ENCODE measurements at places on chromosomes 2 and 18.

- DNase-seq, result no peak
- peaks cover 12% of the 10 kb centered on the region for H3K4me1 ChIP-seq
- H3K27me3 ChIP-seq, result no peaks in the 10 kb centered on the region
- no peak overlapping the region for H3K4me3 ChIP-seq
- H3K36me3 ChIP-seq, result no peaks in the 10 kb centered on the region
- H3K27ac ChIP-seq, result no peak overlapping the region
Observed at GRCh38 chr2:174493549-174494331, 6.9 kb upstream of the GPR155 start.

- no peak overlapping the region for H3K4me3 ChIP-seq
- H3K4me1 ChIP-seq, result peaks cover 7% of the 10 kb centered on the region
- H3K27me3 ChIP-seq, result peaks cover 1% of the 10 kb centered on the region
- H3K36me3 ChIP-seq, result no peaks in the 10 kb centered on the region
- H3K27ac ChIP-seq, result no peak overlapping the region
Observed at GRCh38 chr2:104412384-104412783, 441.5 kb upstream of the POU3F3 start.

GRCh38 chr2:28359222-28360057 is 33.2 kb upstream of the FOSL2 start:
- no peaks in the 10 kb centered on the region for H3K36me3 ChIP-seq
- DNase-seq, result no peak
- peaks cover 7% of the 10 kb centered on the region for H3K4me1 ChIP-seq
- H3K27me3 ChIP-seq, result peaks cover 8% of the 10 kb centered on the region

DNA sequence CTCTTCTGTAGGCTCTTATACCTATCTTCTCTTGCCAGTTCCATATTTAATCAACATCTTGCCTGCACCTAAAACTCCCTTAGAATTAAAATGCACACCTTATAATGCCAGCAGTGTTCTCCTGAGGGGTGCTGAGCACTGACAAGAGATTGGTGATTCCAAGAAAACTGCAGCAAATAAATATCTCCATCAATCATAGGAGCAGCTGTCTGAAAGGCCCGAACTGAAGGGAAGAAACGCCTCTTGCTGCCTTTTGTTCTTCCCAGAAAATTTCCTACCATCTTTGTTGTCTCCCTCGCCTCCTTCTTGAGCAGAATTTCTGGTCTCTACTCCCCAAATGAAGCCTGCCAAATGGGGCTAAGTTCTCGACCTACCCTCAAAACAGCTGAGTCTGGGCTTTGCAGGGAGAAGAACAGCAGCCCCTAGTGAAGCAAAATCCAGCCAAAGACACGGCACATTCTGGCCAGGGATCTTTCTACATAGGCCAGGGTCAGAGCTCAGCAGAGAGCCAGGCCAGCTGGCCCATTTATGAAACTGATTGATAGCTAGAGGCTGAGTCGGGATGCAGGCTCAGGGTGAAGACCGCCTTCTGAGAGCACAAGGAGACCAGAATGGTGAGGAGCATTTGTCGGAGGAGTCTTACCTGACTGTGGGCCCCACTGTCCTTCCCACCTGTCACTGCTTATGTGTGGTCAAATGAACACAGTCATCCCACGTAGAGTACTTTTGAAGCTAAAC is 20.4 kb upstream of the TMEM247 start:
- no peaks in the 10 kb centered on the region for H3K36me3 ChIP-seq
- DNase-seq, result no peak
- H3K27ac ChIP-seq, result no peak overlapping the region
- peaks cover 2% of the 10 kb centered on the region for H3K27me3 ChIP-seq
- H3K4me3 ChIP-seq, result no peak overlapping the region

DNA sequence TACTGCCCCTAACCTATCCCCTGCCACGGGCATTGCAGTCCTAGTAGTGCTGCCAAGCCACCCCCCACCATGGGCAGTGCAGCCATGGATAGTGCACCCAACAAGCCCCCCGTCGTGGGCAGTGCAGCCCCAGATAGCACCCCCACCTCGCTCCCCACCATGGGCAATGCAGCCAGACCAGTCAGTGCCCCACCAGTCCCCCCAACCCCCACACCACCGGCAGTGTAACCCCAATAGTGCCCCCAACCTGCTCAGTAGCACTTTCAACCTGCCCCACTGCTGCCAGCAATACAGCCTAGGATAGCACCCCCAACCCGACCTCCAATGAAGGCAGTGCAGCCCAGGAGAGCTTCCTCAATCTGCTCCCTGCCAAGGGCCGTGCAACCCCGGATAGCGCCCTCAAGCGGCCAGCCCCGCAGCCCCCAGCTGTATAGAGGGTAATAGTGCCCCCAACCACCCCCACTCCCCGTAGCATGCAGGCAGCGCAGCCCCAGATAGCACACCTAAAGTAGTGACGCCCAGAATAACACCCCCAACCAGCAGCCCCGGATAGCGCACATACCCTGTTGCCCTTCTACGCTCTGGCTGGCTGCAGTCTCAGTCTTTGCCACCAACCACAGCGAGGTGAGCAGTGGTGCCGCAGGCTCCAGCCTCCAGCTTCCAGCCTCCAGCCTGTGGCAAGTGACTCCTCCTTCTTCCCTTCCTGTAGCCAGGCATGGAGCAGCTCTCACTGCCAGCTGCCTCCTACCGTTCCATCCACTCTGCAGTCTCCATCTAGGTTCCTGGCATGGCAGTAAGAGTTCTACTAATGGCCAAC is 45.4 kb upstream of the ANKRD62 start:
- no peaks in the 10 kb centered on the region for H3K36me3 ChIP-seq
- H3K27ac ChIP-seq, result no peak overlapping the region
- no peak for DNase-seq
- H3K4me1 ChIP-seq, result no peaks in the 10 kb centered on the region
- no peaks in the 10 kb centered on the region for H3K27me3 ChIP-seq

DNA sequence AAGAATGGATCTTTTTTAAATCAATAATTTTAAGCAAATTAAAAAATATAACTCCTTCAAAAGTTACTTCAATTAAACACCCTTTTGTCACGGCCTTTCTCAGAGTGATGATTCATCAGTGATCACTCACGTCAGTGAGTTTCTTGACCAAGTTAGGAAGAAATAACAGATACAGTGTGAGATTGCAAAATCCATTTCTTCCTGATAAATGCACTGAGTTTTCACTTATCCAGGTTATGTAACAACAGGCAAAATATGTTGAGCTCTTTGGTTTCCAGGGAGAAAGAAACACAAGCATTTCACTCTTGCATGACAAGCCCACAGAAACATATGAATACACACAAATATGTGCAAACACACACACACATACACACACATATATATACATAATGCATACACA is 195.9 kb upstream of the CYRIA start:
- H3K27me3 ChIP-seq, result peaks cover 1% of the 10 kb centered on the region
- no peak overlapping the region for H3K4me3 ChIP-seq
- no peaks in the 10 kb centered on the region for H3K36me3 ChIP-seq
- H3K27ac ChIP-seq, result no peak overlapping the region

DNA sequence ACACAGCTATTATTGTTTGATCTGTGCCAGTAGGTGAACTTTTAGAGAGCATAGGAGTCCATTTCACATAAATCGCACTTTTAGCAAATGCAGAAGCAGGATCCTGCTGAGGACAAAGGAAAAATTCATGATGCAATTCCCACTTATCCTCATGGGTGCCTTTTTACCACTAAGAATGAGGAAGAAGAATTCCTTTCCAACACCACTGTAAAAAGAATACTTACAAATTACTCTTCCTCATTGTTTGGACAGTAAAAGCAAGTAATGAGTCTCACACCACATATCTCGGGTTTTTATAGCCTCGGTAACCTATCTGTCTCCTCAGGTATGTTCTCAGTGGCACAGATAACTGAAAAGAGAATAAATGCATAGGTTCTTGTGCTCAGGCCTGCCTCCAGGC is 238.5 kb downstream of the MTX2 start:
- H3K4me3 ChIP-seq, result no peak overlapping the region
- H3K27me3 ChIP-seq, result peaks cover 6% of the 10 kb centered on the region
- peaks cover 4% of the 10 kb centered on the region for H3K36me3 ChIP-seq
- no peak for DNase-seq
- peaks cover 11% of the 10 kb centered on the region for H3K4me1 ChIP-seq

GRCh38 chr2:241771286-241772062 is 5.1 kb upstream of the GAL3ST2 start:
- H3K36me3 ChIP-seq, result peaks cover 3% of the 10 kb centered on the region
- H3K4me1 ChIP-seq, result peaks cover 2% of the 10 kb centered on the region
- H3K27ac ChIP-seq, result no peak overlapping the region

DNA sequence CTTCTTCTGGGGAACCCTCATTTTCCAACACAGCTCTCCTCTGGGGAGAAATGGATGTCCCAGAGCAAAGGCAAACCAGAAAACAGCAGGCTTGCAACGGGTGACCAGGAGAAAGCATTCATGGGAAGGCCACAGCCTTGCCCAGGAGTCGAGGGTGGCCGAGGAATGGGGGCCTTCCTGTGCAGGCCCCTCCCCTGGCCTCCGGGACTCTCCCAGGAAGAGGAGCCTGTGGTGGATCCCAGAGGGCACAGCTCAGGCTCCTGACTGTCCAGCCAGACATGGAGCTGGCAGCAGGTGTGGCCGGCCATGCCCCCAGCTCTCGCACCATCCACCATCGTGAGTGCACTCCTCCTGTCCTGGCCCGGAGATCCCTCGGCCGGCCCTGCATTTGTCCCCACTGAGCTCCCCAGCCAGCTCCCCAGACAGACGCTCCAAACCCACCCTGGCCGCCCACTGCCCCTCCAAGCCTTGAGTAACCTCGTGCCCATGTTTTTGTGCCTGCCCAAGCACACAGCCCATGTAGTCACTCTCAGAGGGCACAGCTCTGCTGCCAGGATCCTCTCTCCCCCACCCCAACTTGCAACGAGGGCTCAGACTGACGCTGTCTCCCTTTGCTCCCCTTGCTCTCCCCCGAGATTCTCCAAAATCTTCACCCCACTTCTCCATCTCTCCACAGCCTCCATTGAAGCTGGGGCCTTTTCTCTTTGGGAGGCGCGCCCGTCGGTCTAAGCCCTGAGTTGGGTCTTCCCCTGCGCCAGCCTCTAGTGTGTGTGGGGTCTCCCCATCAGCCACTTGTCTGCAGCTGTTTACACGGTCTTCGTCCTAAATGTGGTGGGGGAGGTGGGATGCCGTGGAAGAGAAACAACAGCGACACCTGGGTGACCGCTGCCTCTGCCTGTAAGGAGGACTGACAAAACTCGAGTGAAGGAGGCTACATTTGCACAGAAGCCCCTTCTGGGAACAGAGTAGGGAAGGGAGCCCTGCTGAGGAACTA is 9.8 kb downstream of the PRLH start:
- peaks cover 3% of the 10 kb centered on the region for H3K4me1 ChIP-seq
- H3K27me3 ChIP-seq, result peaks cover 5% of the 10 kb centered on the region
- H3K27ac ChIP-seq, result no peak overlapping the region
- H3K36me3 ChIP-seq, result no peaks in the 10 kb centered on the region
- no peak overlapping the region for H3K4me3 ChIP-seq

GRCh38 chr2:224922142-224922727 is 120.0 kb downstream of the DOCK10 start:
- no peak for DNase-seq
- H3K36me3 ChIP-seq, result no peaks in the 10 kb centered on the region
- no peak overlapping the region for H3K4me3 ChIP-seq

- no peak overlapping the region for H3K27ac ChIP-seq
- H3K36me3 ChIP-seq, result no peaks in the 10 kb centered on the region
- no peaks in the 10 kb centered on the region for H3K4me1 ChIP-seq
- H3K4me3 ChIP-seq, result no peak overlapping the region
- no peaks in the 10 kb centered on the region for H3K27me3 ChIP-seq
- DNase-seq, result no peak
Observed at GRCh38 chr18:40431071-40431985, 1523.7 kb upstream of the PIK3C3 start.

- DNase-seq, result no peak
- no peak overlapping the region for H3K27ac ChIP-seq
- no peak overlapping the region for H3K4me3 ChIP-seq
- peaks cover 2% of the 10 kb centered on the region for H3K27me3 ChIP-seq
- H3K36me3 ChIP-seq, result no peaks in the 10 kb centered on the region
Observed at GRCh38 chr18:79826966-79827365, 29.2 kb downstream of the KCNG2 start.

DNA sequence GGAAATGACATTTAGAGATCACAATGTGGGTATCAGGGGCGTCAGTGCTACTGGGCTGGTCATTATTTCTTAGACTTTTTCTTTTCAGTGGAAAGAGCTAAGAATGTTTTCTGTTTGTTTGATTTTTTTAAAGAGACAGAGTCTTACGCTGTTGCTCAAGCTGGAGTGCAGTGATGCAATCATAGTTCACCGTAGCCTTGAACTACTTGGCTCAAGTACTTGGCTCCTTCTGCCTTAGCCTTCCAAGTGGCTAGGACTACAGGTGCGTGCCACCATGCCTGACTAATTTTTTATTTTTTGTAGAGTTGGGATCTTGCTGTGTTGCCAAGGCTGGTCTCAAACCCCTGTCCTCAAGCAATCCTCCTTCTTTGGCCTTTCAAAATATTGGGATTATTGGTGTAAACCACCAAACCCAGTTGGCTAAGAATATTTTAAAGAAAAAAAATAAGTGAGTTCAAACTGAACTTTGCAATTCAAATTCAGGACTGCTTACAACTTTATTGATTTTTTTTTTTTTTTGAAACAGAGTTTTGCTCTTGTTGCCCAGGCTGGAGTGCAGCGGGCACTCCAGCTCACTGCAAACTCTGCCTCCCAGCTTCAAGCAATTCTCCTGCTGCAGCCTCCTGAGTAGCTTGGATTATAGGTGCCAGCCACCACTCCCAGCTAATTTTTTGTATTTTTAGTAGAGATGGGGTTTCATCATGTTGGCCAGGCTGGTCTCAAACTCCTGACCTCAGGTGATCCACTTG is 154.2 kb downstream of the MIB1 start:
- no peak for DNase-seq
- no peak overlapping the region for H3K4me3 ChIP-seq
- H3K4me1 ChIP-seq, result no peaks in the 10 kb centered on the region
- H3K27me3 ChIP-seq, result peaks cover 2% of the 10 kb centered on the region
